ENCODE measurements at places on chromosomes 2 and 18.

DNA sequence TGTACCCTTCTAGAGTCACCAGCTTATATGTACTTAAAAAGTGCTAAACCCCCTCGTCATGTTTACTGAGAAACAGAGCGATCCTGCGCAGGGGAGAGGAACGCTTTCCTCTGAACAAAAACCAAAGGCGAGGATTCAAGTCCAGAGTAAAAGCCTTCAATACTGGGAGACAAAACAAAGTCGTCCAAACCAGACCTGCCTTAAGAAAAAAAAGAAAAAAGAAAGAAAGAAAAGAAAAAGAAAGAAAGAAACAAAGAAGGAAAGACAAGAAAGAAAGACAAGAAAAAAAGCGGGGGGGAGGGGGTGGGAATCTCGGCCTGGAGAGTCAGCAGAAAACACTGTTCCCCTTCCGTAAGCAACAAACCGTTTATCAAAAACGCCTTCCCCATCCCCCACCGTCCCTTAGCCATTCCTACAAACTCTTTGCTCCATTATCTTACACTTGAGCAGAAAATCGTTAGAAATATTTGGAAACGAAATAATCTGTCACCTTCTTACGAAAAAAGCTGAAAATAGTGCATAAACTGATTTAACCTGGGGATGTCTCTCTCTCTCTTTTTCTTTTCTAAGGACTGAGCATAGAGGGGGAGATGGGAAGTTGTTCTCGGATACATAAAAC, 3.3 kb downstream of the PTGR3 start:
- DNase-seq, result no peak

DNA sequence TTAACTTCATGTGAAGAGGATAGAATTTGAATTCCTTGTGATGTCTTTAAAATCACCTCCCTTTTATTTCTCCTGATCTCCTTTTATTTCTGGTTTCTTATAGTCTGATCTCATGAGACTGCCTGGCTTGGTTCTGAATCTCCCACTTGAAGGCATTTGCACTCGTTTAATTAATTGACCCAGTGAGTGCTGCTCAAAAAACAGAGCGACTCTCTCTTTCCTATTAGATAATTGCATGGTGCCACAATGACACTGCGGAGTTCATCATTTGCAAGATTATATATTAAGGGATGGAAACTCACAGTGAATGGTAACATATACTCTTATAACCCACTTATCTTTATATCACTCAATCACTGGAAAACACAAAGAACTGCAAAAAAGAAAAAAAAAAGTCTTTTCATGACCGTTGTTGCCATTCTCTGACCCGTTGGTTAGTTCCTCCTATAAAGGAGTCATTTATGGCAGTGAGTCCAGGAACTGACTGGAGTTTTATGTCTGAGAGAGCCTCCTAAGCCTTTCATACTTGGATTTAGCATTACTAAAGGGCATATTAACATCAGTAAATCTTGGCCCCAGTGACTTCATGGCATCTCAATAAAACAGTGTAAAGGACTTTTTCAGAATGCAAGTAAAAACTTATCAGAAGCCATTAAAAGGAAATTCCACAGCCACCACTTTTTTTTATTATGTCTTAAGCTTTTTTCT, 103.3 kb upstream of the EPHA4 start:
- DNase-seq, result no peak

- DNase-seq, result no peak
These were observed 654 bp upstream of the ASB1 start for GRCh38 chr2:238425979-238426567.

- DNase-seq, result peak; percentile 69
These were observed 73.0 kb downstream of the TEX51 start for GRCh38 chr2:126971481-126972278.

DNA sequence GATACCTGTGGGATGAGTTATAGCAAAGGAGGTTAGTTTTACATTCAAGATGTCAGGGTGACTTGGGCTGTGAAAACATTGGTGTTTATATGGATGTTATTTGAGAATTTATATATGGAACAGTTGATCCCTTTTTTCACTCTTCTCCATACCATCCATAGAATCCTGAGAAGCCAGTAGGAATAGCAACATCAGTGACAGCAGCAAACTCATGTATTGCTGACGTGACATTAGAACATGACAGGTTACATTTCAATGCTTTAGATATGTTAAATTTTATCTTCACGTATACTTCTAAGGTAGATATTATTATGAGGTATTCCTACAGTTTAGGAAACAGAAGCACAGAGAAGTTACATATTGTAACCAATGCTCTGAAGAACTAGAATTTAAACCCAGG, 745.2 kb upstream of the GCFC2 start:
- DNase-seq, result no peak

- DNase-seq, result no peak
These were observed 143.7 kb downstream of the MYO5B start for GRCh38 chr18:50051288-50051687.

GRCh38 chr2:26650713-26651469, 9.7 kb upstream of the CIB4 start:
- no peak for DNase-seq

DNA sequence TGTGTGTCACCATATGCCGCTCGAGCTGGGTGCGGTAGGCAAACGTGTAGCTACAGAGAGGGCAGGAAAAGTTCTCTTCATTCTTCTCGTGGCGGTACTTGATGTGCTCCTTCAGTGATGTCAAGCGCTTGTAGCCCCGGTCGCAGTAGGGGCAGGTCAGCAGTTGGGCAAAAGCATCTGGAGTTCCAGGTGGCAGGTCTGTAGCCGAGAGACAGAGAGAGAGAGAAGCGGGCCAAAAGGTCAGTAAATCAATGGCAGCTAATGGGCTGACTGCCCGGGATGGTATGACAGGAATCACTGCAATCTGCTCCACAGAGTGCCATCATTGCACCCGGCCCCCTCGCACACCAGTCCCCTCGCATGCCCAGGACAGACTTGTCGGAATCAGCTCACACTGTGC, 116.0 kb downstream of the ZEB2 start:
- DNase-seq, result no peak

DNA sequence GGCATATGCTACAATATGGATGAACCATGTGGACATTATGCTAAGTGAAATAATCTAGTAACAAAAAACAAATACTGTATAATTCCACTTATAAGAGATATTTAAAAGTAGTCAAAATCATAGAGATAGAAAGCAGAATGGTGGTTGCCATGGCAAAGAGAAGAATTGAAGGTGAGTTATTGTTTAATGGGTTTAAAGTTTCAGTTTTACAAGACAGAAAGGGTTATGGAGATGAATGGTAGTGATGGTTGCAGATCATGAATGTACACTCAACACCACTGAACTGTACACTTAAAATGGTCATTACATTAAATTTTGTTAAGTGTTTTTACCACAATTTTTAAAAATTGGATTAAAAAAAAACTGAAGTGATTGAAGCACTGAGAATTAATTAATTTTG, 298.2 kb upstream of the ZC3H15 start:
- no peak for DNase-seq

GRCh38 chr2:128593879-128594650, 275.4 kb upstream of the HS6ST1 start:
- DNase-seq, result no peak

GRCh38 chr2:16862471-16862870, 196.8 kb upstream of the CYRIA start:
- DNase-seq, result no peak

- no peak for DNase-seq
These were observed 6.1 kb downstream of the INO80C start for GRCh38 chr18:35491700-35492077.

DNA sequence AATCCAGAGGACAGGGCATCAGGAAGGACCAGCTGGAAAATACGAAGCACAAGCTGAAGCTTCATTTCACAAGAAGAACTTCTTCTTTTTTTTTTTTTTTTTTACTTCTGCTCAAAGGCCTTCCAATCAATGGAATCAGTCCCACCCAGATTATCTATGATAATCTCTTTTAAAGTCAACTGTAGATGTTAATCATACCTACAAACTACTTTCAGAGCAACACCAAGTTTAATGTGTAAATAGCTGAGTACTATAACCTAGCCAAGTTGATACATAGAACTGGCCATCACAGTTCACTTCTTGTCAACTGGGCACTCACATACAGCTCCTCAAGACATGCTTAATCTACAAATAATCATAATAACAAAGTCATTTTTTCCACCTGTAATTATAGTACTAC, 1645.9 kb upstream of the CELF4 start:
- DNase-seq, result no peak

- DNase-seq, result no peak
These were observed 23.3 kb downstream of the OTOF start for GRCh38 chr2:26454561-26455001.

- DNase-seq, result no peak
These were observed 3.7 kb downstream of the SMC6 start for GRCh38 chr2:17749753-17750438.

DNA sequence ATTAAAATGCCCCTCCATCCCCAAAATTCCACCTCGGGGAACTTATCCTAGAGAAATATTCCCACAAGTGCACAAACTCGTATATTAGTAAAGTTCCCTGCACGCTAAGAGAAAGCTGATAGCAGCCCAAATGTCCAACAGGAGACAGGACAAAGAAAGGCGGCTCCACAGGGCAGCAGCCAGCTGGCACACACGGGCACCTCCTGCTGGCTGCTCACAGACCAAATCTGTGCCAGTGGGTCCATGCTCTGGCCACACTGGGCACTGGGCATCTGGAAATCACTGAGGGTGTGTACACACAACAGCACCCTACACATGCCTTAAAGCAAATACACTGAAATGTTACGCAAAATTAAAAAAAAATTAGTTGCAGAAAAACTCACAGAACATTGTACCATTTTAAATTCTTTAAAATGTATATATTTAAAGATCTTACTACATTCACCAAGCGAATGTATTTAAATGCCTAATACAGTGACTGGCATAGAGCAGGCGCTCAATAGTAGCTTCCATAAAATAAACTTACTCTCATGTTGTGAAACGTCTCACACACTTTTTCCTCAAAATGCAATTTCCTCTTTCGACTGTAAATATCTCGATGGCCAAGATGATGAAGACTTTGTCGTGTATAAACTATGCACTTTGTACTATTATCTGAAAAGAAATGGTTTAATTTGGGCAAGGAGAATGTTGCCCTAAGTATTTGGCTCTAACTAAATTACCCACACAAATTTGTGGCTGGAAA, 19.4 kb downstream of the ZNF516 start:
- no peak for DNase-seq

- no peak for DNase-seq
These were observed 30.1 kb downstream of the CD8B start for GRCh38 chr2:86831537-86831936.

DNA sequence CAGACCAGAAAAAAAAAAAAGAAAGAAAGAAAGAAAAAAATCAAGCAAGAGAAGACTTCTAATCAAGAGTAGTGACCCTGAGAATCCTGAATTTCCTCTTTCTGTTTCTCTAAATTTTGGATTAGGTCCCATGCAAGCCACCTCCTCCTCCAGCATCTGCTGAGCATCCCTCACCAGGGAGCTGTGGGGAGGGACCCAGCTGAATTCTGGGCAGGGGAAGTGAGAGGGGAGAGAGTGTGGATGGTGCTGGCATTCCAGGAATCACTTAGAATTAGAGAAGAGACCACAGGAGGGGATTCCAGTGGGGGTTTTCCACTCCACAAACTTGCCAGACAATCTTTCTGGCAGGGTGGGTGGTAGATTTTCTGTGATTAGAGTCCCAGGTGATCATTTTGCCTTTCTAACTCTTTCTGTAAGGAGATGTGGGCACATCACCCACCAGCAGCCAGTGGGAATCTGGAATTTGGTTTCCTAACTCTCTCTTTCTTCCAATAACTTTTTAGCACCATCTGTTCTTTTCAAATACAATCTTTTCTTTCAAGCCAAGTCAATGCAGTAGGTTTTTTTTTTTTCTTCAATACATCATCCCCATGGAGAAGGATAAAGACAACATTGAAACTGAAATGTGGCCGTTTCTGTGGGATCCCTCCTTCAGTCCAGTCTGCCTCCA, 279.2 kb downstream of the CLIP4 start:
- DNase-seq, result no peak

DNA sequence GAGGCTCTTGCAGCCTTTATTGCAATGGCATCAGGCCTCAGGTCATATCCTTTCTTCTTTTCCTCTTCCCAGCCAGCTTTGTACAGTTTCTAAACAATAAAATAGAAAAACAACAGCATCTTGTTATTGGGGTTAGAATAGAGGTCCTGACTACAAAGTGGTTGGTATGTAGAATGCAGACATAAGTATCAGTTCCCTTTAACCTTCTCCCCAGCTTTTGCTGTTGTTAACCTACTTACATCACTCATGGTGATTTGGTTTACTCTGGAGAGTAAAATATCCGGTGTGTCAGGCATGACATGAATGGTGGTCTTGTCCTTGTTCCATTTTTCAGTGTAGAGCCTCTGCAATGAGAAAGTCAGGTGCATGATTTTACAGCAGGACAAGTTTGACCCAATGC, 69.8 kb downstream of the NEB start:
- no peak for DNase-seq

DNA sequence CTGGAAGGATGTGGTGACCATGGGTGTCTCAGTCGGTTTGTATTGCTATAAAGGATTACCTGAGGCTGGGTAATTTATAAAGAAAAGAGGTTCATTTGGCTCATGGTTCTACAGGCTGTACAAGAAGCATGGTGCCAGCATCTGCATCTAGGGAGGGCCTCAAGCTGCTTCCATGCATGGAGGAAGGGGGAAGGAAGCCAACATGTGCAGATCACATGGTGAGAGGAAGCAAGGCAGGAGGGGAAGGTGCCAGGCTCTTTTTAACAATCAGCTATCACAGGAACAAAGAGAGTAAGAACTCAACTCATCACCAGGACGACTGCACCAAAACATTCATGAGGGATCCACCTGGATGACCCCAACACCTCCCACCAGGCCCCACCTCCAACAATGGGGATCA, 209.4 kb downstream of the CDH20 start:
- no peak for DNase-seq

DNA sequence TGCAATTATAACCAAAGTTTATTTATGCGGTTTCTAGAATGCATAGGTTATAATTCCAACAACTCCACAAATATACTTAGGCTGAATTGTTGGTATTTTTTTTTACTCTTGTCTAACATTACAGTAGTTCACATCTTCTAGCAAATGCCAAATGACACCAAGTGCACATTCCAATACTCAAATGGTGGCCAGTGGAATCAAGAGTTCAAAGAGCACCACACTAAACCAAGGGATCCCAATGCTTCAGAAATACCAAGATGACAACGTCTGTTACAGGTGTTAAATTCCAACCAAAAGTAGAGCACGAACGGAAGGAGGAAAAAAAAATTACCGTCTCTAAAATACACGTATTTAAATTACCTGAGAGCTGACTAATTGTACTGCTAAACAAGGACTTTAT, 136.2 kb downstream of the TMEM247 start:
- DNase-seq, result no peak

- DNase-seq, result no peak
These were observed 22.7 kb downstream of the DPP10 start for GRCh38 chr2:114464961-114465706.

DNA sequence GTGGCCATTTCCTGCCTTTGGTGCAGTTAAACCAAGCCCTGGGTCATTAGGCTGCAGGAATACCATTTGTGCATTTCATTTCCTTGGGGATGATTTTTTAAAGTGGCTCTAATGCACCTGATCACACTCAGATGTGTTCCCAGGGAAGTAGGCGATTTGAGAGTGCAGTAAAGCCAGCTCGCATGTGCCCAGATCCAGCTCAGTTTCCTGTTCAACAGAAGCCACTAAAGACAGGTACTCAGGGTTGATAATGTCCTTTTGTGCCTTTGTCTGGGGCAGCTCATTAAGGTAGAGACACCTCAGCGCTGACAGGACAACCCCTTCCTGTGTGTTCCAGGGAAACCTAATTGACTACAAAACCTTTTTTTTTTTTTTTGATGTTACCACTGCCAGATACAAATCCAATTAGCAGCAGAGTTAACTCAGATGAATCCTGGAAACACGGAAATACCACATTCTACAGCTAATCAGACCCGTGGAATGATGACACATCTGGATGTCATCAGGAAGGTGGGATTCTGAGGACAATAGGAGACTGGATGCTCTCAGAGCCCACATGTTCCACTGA, 15.2 kb upstream of the CHRNA1 start:
- DNase-seq, result no peak

Data from amygdala (tissue), 56 donors.